ENCODE measurements at places on chromosomes 11 and 22.

DNA sequence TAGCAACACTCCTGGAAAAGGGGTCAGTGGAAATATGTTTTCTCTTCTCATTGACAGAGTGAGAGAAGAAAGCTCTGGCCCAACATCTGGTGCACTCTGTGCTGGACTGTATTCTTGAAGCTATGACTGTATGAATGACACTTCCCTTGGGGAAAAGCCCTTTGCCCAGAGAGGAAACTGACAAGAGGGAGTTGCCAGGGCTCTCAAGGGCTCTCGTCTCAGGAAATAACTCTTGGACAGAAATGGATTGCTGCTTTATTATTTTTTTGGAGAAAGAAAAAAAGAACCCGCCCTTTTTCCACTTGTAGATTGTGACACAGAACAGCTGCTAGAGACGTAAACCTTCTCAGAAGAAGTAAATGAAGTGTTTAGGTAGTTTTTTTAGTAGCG is 11.4 kb downstream of the ETS1 start:
- DNase-seq: no peak

DNA sequence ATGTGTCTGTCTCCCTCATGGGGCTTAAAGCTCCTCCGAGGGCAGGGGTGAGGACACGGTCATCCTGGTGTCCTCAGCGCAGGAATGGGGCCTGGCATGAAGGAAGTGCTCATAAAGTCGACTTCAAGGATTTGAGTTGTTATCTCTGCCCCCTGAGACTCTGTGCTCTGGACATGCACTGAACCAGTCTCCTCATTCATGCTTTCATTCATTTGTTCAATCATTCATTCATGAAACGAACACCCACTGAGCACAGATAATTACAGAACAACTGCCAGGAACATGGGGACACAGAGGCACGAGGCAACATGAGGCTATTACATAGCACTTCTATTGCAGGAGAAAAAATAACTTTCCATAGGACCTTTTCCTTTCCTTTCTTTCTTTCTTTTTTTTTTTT is 16.5 kb downstream of the TMPRSS6 start:
- DNase-seq: no peak

GRCh38 chr11:93059117-93059957 is 89.9 kb downstream of the MTNR1B start:
- DNase-seq: peak; percentile 67

DNA sequence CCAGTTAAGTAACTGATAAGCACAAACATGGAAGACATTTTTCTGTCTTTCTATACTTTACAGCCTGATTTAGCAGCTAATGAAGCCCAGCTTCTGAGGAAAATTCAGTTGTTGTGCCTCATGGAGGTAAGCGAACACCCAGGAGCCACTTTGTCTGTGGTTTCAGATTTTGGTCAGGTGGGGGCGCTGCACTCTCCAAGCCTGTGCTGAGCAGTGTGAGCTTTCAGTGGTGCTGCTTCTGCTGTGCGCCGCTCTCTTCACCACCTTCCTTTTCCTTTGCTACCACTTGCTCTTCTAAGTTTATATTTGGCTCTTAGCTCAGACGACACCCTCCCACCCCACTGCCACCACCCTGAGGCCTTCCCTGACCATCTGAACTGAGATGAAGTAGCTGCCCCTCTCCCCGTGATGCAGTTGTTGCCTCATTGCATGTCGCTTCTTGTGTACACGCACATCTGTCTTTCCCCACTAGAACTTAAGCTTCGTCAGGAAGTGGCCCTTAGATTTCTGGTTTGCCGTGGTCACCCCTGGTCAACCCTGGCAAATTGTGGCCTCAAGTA is 14.0 kb downstream of the PSMD13 start:
- peak; percentile 62 for DNase-seq

DNA sequence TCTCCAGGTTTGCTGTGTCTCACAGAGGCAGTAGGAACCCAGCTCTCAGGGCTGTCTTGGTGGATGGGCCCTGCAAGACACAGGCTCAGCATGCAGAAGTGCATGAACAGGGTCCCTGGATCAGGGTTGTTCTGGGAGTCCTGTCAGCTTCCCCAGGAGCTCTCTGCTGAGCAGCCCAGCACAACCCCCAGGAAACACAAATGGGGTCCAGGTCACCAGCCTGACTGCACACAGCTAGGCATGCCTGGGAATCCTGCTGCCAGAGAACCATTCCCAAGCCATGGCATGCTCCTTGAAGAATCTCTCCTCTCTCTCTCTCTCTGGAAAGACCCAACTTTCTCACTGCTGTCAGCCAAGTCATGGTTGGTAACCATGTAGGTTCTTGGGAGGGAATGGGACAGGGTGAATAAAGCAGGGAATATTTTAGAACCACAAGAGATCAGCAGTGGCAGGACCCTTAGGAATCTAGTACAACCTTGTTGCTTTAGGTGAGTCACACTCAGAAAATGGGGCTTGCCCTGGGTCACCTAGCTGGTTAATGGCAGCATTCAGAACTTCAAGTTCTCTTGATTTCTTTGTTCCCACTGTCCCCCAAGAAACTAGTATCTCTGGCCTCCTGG is 21.4 kb downstream of the TUB start:
- DNase-seq: no peak

DNA sequence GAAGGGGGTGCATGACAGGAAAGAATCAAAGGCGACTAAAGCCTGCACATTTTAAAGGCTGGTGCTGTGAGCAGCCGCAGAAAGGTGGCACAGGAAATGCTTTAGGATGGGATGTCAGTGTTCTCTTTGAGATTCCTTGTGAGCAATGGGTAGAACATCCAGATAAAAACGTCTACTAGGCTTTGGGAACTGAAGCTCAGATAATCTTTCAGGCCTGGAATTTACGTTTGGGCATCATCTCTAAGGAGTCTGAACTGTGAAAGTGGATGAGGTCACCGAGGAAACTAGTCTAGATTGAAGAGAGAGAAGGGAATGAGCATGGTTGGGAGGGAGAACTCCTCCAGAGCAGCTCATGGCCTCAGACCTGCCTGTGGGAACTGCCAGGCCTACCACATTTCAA is 65.7 kb downstream of the FLI1 start:
- DNase-seq: no peak

- DNase-seq: no peak
These were observed 25.9 kb downstream of the ELP4 start for GRCh38 chr11:31535479-31535878.

- no peak for DNase-seq
These were observed 17.4 kb upstream of the YWHAH start for GRCh38 chr22:31926969-31927368.

DNA sequence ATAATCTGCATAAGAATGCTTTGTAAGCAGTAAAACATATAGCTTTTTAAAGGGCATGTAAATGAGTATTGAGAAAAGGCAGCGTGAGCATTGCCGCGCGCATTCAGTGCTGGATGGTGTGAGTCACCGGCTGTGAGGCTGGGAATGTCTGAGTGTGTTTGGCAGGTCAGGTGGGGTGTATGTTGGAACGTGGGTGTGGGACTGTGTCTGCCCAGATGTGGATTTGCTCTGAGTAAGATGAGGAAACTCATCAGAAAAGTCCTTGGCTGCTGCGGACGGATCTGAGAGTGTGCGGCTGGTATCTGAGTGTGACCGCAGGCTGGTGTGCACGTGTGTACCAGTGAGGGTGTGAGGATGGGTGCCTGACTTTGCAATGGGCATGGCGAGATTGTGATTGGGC is 66.2 kb upstream of the NECTIN1 start:
- peak; percentile 43 for DNase-seq

DNA sequence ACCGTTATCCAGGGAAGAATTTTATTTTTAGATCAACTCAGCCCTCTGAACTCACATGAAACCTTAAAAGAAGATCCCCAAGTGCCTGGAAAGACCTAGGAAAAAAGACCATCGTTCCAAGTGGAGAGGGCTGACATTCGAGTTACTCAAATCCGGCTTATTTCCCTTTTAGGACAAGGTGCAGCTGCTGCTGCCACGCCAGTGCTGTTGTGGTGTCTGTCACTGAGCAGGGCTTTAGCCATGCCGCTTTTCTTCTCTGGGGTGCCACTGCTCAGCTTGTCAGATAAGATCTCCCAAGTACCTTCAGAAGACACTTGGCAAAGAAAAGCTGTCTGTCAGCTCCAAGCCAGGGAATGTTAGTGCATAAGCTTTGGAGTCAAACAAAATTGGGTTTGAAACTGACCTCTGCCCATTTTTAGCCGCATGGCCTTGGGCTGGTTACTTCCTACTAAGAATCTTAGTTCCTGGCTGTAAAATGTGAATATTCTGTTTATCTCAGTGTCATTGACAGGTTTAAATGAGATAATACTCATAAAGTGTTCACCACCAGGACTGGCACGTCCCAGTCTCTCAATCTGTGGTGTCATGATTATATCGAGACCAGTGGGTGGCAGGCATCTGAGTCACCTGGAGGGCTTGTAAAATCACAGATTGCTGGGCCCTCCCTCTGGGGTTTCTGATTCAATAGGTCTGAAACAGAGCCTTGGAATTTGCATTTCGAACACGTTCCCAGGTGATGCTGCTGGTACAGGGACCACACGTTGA is 117.5 kb downstream of the PKNOX2 start:
- no peak for DNase-seq

DNA sequence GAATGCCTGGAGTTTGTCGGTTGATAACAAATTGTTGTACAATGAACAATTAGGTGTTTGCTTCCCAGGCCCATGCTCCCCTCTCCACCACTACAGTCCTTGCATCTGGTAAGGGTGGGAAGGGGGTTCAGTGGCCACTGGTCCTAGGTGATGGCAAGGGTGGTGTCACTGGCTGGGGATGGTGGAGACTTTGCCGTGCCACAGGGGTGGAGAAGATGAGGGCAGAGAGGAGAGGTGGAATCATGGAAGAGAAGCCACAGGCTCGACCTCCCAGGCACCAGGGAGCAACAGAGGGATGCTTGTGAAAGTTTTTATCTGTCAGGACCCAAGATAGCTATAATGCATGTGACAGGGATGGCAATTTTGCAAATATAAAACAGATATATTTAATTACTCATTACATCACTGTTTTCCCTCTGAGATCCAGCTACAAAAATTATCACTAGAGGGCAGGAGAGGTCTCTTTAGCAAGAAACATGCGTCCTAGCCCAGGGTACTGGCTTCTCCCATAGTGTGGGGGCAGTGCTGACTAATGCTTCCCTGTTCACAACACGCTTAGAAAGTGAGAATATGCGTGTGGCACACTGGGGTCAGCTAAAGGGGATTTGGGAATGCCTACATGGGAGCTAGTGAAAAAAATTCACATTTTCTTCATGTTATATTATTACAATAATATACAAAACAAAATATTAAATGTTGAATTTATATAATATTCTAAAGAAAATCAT is 49.0 kb upstream of the AMPD3 start:
- peak; percentile 94 for DNase-seq

DNA sequence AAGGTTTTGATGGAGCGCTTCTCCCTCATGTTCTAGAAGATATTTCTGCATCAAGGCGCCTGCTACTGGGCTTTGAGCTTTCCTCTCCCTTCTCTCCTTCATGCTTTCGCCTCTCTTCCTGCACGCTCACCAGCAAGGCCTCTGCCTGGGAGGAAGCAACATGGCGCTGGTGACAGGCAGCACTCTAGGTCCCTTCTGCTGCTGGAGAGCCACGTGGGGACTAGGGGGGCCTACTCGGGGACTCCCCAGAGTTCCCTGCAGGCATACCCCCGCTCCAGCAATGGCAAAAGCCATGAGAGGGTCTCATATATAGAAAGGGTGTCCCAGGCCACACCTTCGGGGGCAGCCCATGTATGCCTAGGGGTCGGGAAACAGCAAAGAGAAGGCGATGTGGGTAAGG is 49.7 kb downstream of the GRIK4 start:
- no peak for DNase-seq

DNA sequence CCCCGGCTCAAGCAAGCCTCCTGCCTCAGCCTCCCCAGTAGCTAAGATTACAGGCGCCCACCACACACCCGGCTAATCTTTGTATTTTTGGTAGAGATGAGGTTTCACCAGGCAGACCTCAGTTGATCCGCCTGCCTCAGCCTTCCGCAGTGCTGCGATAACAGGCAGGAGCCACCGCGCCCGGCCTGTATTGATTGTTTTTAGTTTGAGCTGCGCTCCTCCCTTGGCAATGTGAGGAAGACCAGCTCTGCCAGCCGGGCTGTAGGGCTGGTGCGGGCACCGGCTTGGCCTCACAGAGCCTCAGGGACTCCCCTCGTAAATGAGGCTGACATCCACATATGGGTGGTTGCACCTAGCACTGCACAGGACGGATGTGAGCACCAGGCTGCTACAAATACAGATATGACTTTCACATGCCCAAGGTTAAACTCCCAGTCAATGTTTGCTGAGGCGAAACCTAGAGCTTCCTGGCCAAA is 7.5 kb upstream of the SLC2A11 start:
- DNase-seq: no peak

DNA sequence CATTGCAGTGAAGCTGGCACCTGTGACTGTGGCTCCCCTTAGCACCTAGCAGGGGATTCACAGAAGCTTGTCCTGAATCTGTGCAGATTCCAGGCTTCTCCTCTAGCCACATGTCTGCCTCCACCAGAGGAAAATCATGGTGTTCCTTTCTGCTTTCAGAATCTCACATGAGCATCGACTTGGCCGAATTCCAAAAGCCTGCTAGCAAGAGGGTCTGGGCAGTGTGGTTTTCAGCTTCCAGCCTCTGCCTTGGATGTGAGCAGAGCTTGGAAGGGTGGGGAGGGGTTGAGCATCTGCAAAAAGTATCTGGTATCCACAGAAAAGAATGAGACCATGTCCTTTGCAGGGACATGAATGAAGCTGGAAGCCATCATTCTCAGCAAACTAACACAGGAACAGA is 911.1 kb downstream of the TBC1D22A start:
- DNase-seq: no peak

DNA sequence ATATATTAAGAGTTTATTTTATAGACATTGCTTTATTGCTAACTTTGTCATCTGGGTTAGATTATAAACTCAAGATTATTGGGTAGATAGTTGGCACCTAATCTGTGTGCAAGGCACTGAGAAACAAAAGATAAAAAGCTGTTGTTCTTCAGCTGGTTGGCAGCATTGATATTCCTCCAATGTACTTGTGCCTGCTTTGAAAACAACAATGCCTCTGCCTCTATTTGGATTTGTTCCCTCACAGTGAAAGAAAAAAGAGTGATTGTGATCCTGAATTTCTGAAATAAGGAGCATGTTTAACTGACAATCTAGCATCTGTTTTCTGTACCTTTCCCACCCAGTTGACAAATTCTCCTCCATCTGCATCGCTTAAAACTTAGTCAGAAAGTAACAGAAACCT is 98.3 kb downstream of the TYR start:
- DNase-seq: no peak

GRCh38 chr11:85752890-85753581 is 57.9 kb downstream of the SYTL2 start:
- peak; percentile 23 for DNase-seq

- DNase-seq: no peak
These were observed 31.5 kb upstream of the SLC22A12 start for GRCh38 chr11:64559351-64560138.

DNA sequence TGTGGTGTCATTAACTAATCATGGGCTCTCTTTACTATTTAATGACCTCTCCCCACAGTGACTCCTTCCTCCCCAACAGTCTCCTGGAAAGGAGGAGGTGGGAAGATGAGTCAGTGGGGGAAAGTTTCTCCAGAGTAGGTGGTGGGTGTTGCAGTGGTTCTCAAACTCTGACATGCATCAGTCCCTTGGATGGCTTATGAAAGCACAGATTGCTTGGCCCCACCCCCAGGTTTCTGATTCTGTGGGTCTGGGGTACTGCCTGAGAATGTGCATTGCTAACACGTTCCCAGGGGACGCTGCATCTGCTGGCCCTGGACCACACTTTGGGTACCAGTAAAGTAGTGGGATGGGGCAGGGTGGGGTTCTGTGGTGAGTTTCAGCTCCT is 9.8 kb downstream of the CD82 start:
- no peak for DNase-seq

GRCh38 chr11:105241136-105241535 is 101.6 kb upstream of the CARD18 start:
- DNase-seq: no peak

Measured in A673 (cell line).